Choroid plexus epithelial cell (primary cell): ENCODE measurements at places on chromosomes 6 and 20.

DNA sequence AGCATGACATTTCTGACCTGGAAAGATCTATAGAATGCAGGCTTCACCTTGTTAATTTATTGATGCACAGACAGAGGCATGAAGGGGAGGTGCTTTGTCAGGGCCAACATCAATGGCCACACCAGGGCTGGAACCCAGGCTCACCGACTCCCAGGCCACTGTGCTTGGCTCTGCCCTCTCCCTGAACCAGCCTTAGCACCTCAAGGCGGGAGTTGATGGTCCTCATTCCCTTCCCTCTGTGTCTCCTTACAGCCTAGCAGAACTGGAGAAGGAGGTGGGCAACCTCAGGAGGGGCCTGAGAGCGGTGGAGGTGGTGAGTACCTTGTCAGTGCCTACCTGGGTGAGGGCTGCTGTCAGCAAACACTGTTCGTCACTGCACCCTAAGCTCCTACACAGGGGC is 35.6 kb downstream of the MOCS1 start:
- DNase-seq = no peak

DNA sequence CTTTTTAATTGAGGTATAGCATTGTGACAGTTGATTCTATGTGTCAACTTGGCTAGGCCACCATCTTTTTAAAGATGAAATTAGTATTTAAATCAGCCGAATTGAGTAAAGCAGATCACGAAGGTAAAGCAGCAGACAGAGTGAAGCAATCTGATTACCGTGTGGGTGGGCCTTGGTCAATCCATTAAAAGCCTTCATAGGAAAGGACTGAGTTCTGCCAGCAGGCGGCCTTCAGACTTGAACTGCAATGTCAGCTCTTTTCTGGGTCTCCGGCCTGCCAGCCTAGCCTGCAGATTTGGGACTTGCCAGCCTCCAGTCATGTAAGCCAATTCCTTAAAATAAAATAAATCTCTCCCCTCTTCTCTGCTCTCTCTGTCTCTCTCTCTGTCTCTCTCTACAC is 22.4 kb upstream of the TGM2 start:
- peak; percentile 56 for DNase-seq

DNA sequence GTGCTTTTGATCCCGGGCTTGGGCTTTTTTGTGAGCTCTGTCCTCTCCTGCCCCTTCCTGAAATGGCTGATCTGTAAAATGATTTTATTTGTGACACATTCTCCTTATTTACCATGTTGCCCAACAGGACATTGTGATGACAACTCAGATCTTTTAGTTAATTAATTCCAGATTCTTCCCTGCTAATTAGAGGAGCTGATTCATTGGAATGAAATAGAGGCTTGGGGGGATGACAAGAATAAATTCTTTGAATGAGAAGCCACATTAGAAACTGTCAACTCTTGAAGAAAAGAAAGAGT is 26.1 kb upstream of the GABRR1 start:
- DNase-seq = no peak

- peak; percentile 59 for DNase-seq
Measured at GRCh38 chr20:62795023-62795761, 1.1 kb upstream of the MRGBP start.

DNA sequence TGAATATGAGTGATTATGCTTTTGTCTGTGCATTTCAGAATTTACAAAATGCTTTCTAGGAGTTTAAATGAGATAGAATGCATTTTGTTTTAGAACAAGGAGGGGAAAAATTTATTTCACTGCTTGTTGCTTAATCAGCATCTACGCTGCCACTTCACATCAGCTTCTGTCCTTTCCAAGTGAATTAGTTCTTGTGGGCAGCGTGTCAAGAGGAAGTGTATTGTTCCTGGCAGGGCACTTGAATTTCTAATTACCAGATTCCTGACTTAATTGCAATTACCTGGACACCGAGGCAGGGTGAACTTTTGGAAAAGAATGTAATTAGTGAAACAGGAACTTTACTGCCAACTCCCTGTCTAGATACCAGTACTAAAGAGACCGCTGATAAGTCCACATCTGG is 263.5 kb downstream of the TMEM242 start:
- DNase-seq = no peak

DNA sequence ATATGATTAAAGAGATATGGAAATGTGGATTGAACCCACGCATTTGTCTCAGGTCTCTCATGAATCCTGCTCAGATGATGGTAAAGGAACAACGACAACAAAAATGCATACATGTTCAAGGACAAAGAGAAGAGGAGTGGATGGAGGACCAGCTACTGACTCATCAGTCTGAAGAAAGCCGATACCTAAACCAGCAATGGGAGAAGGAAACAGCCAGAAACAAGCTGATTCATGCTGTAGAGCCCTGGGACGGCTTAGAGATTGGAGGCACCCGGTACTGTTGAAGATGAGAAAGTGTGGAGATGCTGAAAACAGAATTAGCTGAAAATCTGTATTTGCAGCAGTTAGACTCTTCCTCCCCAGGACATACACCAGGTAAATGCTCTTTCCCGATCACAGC is 14.4 kb upstream of the RIPPLY2 start:
- no peak for DNase-seq

DNA sequence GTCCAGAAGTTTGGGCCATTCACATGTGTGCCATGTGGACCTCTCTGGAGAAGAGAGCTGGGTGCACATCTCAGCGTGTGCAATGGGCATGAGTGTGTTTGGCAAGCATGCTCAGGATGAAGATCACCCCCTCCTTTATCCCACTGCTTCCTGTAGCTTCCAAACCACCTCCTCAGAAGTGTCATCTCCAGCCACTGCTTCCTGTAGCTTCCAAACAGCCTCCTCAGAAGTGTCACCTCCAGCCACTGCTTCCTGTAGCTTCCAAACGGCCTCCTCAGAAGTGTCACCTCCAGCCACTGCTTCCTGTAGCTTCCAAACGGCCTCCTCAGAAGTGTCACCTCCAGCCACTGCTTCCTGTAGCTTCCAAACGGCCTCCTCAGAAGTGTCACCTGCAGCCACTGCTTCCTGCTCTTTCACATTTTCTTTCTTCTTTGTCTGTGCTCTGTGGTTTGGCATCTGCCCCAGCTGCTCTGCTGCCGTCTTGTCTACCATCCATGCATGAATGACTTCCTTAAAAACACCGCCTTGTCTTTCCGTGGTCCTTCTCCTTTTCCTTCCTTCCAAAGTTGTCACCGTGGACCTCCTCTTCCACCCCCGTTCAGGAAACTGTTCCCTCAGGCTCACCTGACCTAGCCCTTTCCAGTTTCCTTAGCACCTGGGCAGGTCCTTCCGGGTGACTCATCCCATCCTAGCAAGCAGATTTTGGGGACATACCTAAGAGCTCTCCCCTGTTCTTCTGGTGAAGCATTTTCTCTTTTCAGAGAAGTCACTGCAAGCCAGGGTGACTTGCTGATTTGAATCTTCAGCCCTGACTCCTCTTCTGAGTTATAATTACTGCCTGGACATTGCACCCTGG is 43.5 kb upstream of the TIAM2 start:
- no peak for DNase-seq

- DNase-seq = no peak
Measured at GRCh38 chr6:45610832-45611231, 233.1 kb upstream of the SUPT3H start.

- peak; percentile 85 for DNase-seq
Measured at GRCh38 chr6:74715355-74716085, 490.3 kb downstream of the COL12A1 start.

GRCh38 chr20:52833901-52834300 is 138.3 kb upstream of the TSHZ2 start:
- DNase-seq = no peak

GRCh38 chr6:46052479-46052878 is 36.8 kb upstream of the CLIC5 start:
- peak; percentile 14 for DNase-seq

DNA sequence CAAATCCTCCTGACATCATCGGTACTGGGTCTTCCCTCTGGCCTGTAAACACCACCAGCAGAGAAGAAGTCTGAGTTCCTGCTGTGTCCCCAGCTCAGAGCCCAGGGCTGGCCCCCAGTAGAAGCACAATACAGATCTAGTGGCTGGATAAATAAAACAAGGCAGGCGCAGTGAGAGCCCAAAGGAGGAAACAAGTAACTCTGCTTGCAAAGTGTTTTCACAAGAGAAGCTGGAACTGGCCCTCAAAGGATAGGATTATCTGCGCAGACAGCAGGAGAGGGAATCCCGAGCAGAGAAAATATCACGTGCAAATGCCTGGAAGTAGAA is 205.1 kb downstream of the ZDHHC14 start:
- peak; percentile 28 for DNase-seq
